NCI-H526 (cell line): ENCODE measurements at places on chromosomes 2 and 18.

GRCh38 chr2:140256080-140256479, 1475.9 kb upstream of the NXPH2 start:
- DNase-seq, result no peak

DNA sequence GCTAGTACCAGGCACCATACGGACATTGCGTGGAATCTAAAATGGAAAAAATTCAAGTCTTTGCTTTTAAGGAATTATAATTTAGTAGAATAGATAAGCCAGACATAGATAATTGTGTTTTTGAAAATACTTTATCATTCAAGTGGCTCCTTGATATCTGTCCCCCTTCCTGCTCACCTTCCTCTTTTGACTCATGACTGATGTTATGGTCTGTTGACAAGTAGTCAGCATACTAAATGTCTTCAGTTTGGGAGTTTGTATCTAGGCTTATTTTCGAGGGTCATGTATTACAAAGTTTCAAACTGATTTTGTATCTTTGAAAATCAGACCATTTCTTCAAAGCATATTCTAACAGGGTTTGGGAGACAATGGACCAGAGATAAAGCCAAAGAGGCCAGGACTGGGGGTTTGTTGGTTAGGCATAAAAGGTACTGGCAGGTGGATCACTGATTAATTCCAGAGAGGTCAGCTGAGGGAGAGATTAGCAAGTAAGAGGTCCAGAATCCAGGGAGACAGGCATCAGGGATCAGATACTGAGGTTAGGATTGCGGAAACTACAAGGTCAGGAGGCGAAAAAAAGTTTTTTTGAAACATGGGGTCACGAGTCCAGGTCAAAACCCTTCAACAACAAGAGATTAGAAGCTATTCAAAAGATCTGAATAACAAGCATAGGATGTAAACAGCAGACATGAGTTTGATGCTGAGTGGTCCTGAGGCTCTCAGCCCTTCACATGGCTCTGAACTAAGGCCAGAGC, 31.5 kb upstream of the KLHL14 start:
- peak; percentile 35 for DNase-seq

DNA sequence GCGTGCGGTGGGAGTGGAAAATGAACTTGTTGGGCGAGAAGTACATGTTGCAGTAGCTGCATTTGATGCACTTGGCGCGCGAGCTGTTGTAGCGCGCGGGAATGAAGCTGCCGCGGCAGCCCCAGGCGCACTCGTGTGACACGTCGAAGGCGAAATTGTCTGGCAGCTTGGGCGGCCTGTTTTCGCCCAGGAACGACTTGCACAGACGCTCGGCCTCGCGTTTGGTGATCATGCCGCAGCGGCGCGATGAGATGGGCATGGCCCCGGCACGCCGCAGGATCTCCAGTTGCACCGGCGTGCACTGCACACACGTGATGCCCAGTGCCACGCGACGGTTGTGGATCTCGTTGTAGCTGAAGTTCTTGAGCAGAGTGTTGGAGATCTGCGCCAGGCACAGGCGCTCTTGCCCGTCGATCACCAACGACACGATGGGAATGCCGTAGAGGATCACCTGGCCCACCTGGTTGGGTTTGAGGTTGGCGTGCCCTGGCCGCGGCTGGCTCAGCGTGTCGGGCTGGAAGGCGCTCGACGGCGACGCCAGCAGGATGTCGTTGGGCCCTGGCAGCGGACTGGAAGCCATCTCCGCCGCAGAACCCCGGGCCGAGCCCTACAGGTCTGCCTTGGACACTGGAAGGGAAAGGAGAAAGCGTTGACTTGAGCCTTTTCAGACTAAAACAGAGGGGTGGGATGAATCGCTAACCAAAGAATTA, 2.7 kb downstream of the SKOR2 start:
- DNase-seq, result no peak

GRCh38 chr2:8535821-8536685, 145.8 kb upstream of the ID2 start:
- peak; percentile 72 for DNase-seq

DNA sequence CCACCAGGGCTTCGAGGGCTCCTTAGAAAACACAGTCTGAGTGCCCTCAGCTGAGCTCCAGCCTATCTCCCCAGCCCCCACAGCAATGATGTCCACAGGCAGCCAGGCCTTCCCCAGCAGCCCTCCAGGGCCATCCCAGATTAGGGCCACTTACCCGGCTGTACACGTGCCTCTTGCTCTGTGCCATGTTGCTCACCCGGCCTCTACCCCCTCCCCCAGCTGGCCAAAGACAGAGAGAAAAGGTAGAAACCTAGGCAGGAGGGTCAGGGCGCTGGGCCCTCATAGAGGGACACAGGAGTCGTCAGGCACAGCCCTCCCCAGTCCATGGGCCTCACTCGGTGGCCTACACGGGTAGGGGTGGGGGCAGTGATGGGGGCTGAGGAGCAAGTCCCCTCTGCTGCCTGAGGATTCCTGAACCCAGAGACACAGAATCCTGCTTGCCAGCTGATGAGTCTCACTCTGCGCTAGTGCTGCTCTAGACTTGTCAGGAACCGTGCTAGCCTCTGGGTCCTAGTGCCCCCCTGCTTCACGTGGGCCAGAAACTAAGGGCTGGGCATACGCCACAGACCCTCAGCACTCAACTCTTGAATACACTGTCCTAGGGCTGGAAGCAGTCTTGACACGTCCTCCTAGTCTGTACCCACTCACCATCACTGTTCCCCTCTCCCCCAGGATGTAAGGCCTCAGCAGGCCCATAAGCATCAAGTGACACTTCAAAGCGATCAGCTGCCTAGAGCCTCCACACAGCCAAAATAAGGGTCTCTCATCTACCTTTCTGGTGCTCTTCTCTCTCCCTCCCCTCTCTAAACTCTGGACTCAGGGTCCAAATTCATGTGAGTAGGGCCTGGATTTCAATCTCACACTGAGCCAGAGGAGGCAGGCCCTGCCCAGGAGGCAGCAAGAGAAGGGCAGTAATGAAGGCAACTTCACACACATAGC, at the start of gene DCTN1:
DCTN1 (minus strand) TSS at position 461 of the 939 bp plus-strand sequence; CDS start at position 187, 274 bp downstream.
- DNase-seq, result peak; percentile 4

DNA sequence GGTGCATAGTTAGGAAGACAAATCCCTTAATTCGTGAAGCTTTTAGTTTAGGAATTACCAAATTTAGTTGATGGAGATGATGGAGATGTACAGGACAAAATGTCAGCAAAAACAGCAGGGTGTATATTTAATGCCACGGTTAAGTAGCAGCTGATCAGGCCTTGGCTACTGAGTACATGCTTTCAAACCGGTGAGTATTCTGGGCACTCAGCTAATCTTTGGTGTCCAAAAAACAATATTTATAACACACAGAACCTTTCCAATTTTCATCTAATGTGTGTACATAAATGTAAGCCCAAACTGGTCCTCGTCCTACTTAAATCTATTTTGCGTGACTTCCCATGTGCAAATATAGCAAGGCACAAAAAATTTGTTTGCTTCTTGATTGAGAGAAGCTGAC, 703.4 kb upstream of the LINC00305 start:
- no peak for DNase-seq

GRCh38 chr2:11899264-11899818, 152.9 kb downstream of the LPIN1 start:
- no peak for DNase-seq

DNA sequence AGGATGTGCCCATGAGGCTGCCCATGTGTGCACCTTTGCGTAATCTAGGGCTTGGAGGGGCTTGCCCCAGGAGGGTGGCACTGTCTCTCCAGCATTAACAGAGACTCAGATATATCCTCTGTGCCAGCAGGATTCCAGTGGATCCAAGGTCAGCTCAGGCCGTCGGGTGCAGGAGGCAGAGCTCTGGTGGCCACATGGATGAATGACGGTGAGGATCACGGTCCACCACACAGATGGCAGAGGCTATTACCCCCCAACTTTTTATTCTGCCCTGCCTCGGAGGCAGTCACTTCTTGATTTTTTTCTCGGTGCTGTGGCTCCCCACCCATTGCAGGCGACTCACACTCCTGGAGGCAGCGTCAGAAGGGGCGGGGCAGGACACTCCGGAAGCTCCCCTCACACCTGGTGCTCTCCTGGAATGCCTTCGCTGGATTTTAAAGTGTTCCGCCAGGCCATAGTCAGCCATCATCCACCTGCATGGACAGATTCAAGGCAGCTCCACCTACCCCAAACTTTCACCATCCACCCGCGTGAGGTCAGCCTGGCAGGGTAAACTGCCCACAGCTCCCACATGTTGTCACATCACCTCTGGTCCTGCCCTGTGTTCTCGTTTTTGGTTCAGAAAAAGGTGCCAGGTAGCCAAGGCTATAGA, 602.9 kb upstream of the RAB6C start:
- peak; percentile 4 for DNase-seq

DNA sequence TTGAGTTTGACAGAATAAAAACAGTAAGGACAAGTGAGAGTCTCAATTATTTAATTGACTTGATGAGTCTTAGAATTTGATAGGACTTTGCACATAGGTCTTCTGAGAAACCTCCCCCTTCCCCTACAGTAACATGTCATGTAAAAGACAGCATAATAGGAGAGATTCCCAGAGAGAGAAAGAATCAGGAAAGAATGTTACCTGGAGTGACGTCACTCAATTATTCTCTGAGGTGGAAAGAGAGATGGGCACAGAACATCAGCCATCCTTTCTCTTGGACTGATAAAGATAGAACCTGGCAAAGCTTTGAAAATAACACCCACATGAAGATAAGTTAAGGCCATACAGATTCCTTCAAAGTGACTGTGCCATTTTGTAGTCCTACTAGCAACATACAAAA, 19.3 kb upstream of the FRZB start:
- DNase-seq, result no peak

DNA sequence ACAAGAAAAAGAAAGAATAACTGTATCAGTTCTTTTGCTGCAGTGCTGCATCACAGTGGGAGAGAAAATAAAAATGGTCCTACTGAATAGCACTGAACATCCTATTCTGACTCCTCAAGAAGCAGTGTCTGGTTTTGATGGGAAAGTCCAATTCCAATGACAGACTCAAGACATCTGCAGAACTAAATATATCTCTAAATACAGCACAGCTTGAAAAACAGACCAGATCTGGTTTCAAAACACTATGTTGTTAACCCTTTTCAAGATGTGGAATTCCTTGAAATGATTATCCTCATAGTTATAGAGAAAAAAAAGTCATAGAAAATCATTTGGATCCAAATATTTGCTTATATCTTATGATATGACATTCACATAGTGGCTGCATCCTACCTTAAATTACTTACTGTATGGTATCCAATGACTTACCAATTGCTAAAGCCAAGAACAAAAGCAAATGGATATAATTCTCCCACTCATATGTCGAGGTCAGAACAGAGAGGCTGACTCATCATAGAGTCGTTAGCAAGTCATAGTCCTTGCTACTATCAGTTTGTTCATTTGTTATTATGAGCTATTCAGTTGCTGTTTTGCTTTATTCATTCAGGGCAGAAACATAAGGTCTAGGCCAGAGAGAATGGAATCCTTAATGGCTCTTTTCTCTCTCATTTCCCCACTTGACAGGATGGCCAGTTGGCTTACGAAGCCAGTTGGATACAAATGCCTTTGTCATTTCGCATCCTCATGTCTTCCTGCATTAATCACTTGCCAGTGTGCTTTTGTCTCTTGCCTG, 62.5 kb upstream of the ACVR2A start:
- no peak for DNase-seq

GRCh38 chr2:206084870-206085741, 868 bp downstream of the INO80D start:
- peak; percentile 60 for DNase-seq

DNA sequence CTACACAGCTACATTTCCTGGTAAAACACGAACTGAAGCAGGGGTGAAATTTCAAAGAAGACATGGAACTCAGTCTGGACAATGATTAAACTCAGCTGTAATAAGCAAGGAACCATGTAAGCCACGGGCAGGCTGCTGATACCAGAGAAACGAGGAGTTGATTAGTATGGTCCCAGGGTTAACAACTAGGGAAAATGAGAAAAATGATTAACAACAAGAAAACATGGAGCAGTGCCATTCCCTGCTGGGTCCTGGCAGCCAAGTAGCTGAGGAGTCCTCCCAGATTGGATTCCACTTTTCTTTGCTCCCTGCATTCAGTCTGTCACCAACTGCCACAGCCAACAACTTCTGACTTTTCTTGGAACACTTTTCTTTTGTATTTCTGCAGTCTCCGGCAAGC, 517.0 kb upstream of the KLHL29 start:
- DNase-seq, result no peak

DNA sequence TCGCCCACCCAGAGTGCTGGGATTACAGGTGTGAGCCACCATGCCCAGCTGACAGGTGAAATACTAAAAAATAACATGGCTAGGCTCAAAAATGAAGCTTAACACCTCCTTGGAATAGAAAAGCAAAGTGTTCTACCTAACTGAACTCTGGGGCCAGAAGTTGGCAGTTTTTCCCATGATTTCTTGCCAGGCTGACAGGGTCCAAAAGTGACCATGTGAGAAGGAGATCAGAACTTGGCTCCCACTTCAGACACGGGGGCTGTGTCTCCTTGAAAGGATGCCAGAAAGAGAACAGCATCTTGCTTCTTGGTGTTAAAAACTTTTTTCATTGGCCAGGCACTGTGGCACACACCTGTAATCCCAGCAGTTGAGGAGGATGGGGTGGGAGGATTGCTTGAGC, 47.0 kb downstream of the BMPR2 start:
- no peak for DNase-seq

DNA sequence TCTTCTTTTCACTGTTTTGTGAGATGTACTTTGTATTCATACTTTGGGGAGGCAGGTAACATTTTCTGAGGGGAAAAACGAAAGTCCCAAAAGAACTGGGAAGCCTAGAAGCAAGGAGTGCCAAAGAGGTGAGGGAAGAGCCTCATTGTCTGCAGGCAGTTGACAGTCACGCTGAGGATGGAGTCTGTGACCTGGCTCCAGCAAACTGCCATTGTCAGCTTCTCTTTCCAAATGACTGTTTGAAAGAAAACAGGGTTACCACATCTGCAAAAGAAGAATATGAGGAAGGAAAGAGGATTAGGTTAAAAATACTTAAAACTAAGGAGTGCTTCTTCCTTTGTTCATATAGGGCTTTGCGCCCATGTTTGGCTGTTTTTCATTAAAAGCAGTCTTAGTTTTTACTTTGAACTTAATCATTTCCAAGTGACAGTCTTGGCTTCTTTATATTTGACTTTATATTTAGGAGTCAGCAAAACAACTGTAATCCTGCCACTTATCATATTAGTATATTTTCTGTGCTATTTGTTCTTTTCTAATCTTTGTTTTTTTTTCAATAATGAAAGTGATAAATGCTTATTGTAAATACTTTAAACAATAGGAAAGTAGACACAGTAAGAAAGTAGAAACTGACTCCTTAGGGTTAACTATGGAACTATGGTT, 35.0 kb downstream of the CERS6 start:
- DNase-seq, result no peak

GRCh38 chr2:58428096-58429013, 187.2 kb upstream of the FANCL start:
- no peak for DNase-seq

GRCh38 chr18:70132999-70133398, 72.5 kb downstream of the RTTN start:
- DNase-seq, result peak; percentile 30

GRCh38 chr2:20661421-20662307, 5.3 kb upstream of the GDF7 start:
- DNase-seq, result peak; percentile 54
